WTC11 (cell line): ENCODE measurements at places on chromosomes 4 and X. TPM values are rescaled to one million over a fixed set of nuclear protein-coding genes. Genes with fewer than 3 reads are reported as not detected.

GRCh38 chr4:185532293-185532692, 3.0 kb downstream of the PDLIM3 start:
- peaks cover 10% of the 10 kb centered on the region for H3K4me1 ChIP-seq

GRCh38 chr4:146453181-146453807, 68.4 kb downstream of the SLC10A7 start:
- H3K4me1 ChIP-seq, result peaks cover 16% of the 10 kb centered on the region
- H3K27ac ChIP-seq, result no peak overlapping the region
- no peak overlapping the region for H3K4me3 ChIP-seq
- DNase-seq, result no peak
- H3K36me3 ChIP-seq, result no peaks in the 10 kb centered on the region

GRCh38 chrX:108439426-108439942, at the start of gene COL4A5:
Gene COL4A5, plus strand, starts transcription at chrX:108439838. Its CDS starts 288 bp downstream, at chrX:108440126.
- H3K27me3 ChIP-seq, result peaks cover 9% of the 10 kb centered on the region
- H3K27ac ChIP-seq, result peak within 1 kb of the TSS; percentile 96
- peaks cover 1% of the 10 kb centered on the region for H3K36me3 ChIP-seq

- peaks cover 40% of the 10 kb centered on the region for H3K4me1 ChIP-seq
- no peak overlapping the region for H3K27ac ChIP-seq
- H3K27me3 ChIP-seq, result no peaks in the 10 kb centered on the region
- H3K36me3 ChIP-seq, result no peaks in the 10 kb centered on the region
- no peak overlapping the region for H3K4me3 ChIP-seq
These were observed 4.7 kb upstream of the AMMECR1 start for GRCh38 chrX:110322603-110323002.

DNA sequence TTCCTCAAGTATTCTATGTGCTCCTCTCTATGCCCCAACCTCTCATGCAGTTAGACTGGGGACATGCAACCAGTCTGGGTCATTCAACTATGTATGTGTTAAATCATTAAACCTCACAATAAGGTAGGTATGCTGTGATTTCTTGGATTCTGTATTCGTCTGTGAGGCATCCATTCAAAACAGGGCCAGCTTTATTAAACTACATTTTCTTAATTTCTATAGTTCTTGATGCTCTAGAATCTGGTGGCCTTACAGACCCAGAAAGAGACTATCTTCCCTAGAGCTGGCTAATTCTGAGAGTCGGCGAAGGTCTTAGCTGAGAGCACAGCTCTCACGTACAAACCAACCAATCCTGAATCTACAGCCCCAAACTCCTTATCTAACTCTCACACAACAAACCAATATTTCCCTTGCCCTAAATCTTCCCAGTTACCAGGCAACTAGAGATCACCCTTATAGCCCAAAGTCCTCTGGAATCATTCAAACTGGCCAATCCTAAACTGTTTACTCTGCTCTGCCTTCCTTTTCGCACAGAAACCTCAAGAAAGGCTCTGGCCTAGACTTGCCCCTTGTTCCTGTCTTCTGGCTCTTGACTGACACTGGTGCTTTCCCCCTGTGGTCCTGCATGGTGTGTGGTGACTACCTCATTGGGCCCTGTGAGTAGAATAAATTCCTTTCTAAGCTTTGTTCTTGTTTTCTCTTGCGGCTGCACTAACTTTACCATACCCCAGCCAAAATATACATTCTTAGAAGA, 203.5 kb upstream of the TET2 start:
- no peak overlapping the region for H3K4me3 ChIP-seq
- no peak overlapping the region for H3K27ac ChIP-seq
- no peaks in the 10 kb centered on the region for H3K4me1 ChIP-seq
- no peak for DNase-seq
- no peaks in the 10 kb centered on the region for H3K36me3 ChIP-seq

GRCh38 chrX:66110112-66110511, 53.9 kb upstream of the HEPH start:
- H3K4me3 ChIP-seq, result no peak overlapping the region
- no peaks in the 10 kb centered on the region for H3K36me3 ChIP-seq
- peak; percentile 9 for DNase-seq
- H3K27me3 ChIP-seq, result no peaks in the 10 kb centered on the region
- H3K4me1 ChIP-seq, result no peaks in the 10 kb centered on the region

DNA sequence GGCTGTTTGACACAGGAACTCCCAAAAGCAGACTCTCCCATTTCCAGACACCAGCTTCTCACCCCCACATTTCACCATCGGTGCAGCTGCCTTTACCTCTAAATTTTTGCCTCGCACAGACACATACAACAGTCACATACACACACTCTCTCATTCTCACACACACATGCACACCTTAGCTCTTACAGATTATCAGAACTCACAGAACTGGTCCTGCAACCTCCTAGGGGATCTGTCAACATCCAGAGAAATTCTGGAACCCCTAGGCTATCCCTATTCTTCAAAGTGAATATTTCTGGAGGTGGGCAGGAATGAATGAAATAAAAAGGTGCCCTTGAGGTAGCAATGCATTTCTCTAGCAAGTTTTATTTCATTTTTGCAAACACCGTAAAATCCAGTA, 4.1 kb downstream of the HS6ST2 start:
- peaks cover 58% of the 10 kb centered on the region for H3K27me3 ChIP-seq
- no peak overlapping the region for H3K4me3 ChIP-seq
- no peaks in the 10 kb centered on the region for H3K36me3 ChIP-seq
- DNase-seq, result no peak
- H3K27ac ChIP-seq, result no peak overlapping the region

DNA sequence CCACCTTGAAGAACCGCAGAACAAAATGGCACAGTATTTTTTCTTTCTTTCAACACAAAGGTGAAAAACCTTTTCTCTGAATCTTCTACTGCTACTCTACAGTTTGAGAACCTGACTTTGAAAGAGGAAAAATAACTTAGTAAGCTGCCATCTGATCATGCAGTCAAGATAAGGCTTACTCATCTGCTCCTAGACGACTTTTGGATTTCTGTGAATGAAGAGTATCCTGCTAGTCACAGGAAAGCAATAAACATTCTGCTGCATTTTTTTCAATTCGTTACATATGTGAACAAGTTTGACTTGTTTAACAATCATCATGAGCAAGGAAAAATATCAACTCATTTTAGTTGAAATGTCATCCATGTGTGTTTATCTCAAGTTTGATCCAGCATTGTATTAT, 25.2 kb downstream of the TIGD2 start:
- H3K36me3 ChIP-seq, result no peaks in the 10 kb centered on the region
- DNase-seq, result no peak
- H3K27ac ChIP-seq, result no peak overlapping the region
- H3K4me1 ChIP-seq, result peaks cover 13% of the 10 kb centered on the region; the same call in 1 of the 2 replicates
- H3K4me3 ChIP-seq, result no peak overlapping the region

- H3K27me3 ChIP-seq, result no peaks in the 10 kb centered on the region
- H3K4me3 ChIP-seq, result no peak overlapping the region
- H3K27ac ChIP-seq, result no peak overlapping the region
- no peaks in the 10 kb centered on the region for H3K4me1 ChIP-seq
- no peak for DNase-seq
These were observed 143.8 kb downstream of the FANCB start for GRCh38 chrX:14729058-14729457.

- H3K27me3 ChIP-seq, result peaks cover 8% of the 10 kb centered on the region
- no peak for DNase-seq
- peaks cover 13% of the 10 kb centered on the region for H3K36me3 ChIP-seq
- H3K27ac ChIP-seq, result peak overlapping the region; percentile 82; the same call in 1 of the 2 replicates
These were observed 563 bp downstream of the FAM13A start for GRCh38 chr4:89056292-89056952.

HS6ST2 gene
- 6.9 to 8.1 TPM (median 7.3 TPM) in 3 replicates for total RNA-seq

DNAAF6 gene
- total RNA-seq, result not detected in 3 replicates

TMEM128 gene
- 21.1 to 26.5 TPM (median 25.4 TPM) in 3 replicates for total RNA-seq

UGT2B15 gene
- 0.22 to 0.25 TPM (median 0.25 TPM) in 3 replicates for total RNA-seq

MAGEB3 gene
- 0.11 TPM in 1 of 3 replicates, not detected in the others for total RNA-seq

ENPEP gene
- 0.33 to 0.98 TPM (median 0.39 TPM) in 3 replicates for total RNA-seq

GRIA2 gene
- total RNA-seq, result not detected in 3 replicates
